ENCODE measurements at places on chromosomes 6 and 20.

DNA sequence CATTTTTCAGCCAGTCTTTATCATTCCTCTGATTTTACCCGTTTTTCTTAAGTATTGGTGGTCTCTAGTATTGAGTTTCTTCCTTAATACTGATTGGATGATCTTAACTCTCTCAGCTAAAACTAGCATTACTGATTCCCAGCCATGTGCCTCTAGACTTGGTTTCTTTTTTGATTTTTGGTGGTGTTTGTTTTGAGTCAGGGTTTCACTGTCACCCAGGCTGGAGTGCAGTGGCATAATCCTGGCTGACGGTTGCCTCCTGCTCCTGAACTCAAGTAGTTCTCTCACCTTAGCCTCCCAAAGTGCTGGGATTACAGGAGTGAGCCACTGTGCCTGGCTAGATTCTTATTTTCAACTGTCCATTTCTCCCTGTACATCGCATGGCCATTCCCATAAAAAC, 24.9 kb downstream of the DPPA5 start:
- no peak for DNase-seq

DNA sequence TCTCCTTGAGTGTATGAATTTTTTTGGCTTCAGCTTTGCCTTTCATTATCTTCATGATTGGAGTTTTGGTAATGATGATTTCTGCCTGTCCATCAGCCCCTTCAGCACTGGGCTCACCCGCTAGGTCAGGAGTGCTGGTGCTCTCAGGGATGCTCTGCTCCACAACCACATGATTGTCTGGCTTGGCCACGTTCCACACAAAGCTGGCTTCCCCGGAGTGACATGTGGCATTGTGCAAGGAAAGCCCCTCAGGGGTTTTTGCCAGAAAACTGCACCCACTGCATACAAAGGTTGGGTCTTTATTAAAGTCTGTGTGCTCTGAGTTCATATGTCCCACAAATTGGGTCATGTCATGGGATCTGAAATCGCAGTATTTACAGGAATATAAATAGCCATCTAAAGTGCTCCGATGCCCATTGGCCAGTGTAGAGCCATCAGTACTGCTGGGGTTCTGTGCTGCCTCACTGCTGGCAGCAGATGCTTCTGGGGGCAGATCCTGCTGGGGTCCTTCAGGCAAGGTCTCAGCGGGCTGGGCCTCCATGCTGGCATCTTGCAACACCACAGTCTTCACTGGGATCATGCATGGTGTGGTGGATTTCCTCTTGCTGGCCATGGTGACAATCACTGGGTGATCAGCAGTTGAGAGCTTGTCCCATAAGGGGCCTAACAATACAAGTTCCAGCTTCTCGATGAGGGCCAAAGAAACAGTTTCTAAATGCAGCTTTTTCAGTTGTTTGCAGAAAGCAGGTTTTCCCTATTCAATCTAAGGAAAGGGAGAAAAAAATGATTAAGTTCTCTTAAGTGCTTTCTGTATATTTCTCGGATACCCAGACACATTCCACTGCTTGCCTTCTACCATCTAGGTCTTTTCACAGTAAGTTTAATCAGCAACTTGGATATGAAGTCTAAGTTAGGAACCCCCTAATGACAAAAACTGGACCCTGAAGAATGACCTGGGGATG, 67.2 kb downstream of the PLCG1 start:
- DNase-seq, result no peak

DNA sequence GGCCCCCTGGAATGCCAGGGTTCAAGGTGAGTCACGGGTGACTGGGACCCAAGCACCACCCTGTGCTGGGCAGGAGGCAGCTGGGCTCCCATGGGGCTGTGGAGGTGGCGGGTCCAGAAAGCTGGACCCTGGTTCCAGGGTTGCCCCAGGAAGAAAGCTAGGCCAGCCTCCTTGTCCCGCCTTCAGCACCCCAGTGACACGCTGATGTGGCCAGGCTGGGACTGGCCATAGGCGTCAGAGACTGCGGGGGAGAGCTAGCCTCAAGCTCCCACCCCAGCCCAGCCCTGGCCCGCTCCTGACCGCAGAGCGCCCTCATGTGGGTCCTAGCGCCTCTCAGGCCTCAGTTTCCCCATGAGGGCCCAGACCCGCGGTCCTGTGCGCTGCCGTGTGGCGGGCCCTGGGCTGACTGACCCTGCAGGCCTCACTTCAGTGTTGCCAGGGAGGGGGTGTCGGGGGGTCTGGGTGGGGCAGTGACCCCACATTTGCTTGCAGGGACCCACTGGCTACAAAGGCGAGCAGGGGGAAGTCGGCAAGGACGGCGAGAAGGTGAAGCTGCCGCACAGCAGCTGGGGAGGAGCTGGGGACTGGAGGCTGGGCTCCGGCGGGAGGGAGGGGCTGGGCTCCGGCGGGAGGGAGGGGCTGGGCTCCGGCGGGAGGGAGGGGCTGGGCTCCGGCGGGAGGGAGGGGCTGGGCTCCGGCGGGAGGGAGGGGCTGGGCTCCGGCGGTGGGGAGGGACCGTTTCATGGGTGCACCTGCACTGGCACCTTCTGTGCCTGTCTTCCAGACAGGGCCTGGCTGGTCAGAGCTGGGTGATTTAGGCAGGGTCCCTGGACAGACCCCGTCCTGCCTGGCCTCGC, 7.9 kb downstream of the COL9A3 start:
- no peak for DNase-seq

GRCh38 chr20:4318891-4319290, 303.5 kb upstream of the RNF24 start:
- peak; percentile 32 for DNase-seq

GRCh38 chr20:37899105-37900045, 3.6 kb upstream of the VSTM2L start:
- DNase-seq, result no peak

DNA sequence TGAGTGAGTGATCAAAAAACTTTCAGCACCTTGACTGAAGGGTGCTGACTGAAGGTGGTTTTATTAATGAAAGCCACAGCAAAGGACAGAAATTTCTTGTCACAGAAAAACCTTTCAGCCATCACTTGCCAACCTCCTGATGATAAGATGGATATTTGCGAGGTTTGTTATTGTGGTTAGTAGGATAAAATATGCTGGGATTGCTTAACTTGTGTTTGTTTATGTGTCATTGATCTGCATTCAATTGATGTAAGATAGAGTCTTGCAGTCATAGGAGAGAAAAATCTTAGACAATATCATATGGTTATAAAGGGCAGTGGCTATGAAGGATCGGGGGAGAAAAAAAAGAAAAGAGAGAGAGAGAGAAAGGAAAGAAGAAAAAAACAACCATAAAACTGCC, 1.2 kb downstream of the TSBP1 start:
- no peak for DNase-seq

GRCh38 chr20:62503401-62504178, 27.8 kb upstream of the GATA5 start:
- DNase-seq, result no peak

DNA sequence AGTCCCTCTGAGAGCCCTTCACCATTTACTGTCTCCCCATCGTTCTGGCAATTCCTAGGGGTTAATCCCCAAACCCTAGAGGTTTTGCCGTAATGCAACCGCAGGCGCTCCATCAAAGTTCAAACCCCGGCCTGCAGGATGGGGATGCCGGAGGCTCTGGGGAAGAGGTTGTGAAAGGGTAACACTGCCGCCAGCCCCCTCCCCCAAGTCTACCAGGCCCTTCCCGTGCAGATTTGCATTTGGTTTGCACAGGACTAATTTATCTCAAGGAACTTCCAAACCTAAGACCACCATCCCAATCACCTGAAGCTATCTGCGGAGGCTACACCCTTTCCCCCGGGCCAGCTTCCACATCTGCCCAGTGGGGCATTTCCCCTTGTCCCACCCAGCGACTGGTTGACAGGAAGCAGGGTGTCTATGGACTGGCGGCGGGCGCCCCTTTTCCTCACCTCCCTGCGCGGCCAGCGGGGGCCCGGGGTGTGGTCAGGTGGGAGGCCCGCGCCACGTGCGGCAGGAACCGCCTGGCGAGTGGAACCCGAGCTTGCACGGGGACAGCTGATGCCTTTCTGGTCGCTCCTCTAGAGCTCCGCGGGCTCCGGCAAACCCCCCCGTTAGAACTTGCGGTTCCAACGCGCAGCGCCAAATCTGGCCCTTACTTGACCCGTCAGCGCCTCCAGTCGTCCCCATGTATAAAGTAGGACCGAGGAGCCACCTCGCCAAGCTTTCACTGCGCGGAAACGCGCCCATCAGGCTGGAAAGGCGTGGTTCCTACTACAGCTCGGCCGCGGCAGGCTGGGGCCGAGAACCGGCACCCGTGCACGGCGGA, 9.4 kb upstream of the SLC4A11 start:
- no peak for DNase-seq

DNA sequence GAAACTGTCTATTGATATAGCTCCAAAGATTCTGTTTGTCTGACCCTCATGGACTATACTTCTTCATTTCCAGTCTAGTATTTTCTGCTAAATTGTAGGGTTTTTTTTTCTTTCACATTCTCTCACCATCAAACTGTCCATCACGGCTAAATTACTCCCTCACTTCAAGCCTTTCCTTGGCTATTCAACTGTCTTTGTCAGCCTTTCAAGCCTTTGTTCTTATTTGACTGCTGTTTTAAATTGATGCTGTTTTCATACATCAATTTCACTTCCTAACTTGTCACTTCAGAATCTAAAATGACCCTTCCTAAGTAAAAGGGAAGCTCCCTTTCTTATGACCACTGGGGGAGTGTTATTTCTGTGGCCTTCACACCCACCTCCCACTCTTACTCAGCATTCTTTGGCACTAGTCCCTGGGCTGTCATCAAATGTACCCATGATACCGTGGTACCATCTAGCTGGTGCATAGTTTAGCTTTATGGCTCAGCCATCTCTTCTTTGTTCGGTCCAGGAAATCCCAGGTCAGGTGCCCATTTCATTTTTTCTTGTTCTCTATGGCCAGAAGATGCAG, 8.6 kb downstream of the GJA1 start:
- DNase-seq, result no peak

DNA sequence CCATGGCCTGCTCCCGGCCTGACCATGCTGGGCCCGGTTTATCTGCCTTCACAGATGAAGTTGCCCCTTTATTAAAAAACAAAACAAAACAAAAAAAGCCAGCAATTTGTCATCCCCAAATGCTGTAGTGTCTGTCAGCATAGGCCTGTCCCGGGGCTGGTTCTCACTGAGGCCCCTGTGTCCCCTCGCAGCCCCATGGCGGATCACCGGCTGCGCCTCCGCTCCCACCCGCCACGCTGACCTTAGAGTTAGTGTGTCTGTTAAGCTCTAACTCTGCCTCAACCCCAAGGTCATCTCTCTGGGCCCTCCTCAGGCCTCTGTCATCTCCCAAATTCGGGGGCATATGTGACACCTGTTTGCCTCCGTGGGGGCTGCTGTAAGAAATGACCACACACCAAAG, 11.1 kb downstream of the SLCO4A1 start:
- no peak for DNase-seq

GRCh38 chr6:149060985-149061760, 256.3 kb upstream of the TAB2 start:
- DNase-seq, result no peak

DNA sequence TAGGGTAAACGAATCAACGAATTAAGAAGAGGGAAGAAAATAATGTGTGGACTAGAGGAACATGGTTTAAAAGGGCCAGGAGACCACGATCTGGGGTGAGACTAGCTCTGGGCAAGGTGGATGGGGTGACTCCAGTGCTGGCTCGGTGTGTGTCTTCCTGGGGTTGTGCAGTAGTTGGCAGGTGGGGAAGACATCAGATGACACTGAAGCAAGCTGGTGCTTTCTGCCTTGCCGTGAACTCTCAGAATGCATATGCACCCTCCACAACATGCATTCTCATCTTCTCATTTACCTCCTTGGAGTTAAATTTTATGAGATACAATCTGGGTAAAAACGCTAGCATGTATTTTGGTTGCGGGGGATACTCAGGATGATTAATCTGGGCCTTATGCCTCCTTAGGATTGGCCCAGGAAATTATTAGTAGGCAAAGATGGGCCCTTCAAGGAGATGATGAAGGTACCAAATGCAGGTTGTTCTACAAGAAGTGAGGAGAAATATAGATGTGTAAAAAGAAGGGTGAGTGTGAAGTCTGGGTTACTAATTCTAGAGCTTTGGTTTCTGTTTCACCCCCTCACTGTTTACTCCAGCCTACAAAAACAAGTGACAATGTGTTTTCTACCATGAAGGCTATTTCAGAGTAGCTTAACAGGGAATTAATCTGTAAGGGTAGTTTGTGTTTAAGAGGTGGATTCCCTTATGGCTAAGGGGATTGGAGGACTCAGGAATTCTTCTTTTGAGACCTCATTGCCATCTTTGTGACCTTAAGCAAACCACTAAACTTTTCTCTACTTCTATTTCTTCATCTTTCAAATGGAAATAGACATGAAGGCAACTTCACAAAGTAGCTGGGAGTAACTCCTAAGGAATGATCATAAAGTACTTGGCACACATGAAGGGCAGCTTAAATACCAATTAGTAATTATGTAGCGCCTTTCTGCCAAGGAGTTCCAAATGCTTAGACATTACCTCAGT, 71.0 kb upstream of the SUPT3H start:
- DNase-seq, result no peak

DNA sequence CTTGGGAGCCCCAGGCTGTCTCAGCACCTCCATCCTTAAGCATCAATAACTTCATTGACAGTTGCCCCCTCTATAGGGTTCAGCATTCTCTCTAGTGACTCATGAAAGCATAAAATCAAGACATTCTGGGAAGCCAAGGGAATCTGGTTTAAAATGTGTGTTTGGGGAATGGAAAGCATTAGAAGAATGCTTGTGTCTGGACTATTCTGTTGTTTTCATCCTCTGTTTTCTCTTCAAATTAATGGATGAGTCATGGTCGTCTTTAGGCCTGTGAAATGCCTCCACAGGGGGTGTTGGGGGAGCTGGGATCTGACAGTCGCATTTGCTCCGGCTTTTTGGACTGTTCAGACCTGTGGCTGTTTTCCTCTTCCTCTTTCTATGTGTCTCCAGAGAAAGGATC, 279.7 kb downstream of the CDC5L start:
- peak; percentile 93 for DNase-seq

DNA sequence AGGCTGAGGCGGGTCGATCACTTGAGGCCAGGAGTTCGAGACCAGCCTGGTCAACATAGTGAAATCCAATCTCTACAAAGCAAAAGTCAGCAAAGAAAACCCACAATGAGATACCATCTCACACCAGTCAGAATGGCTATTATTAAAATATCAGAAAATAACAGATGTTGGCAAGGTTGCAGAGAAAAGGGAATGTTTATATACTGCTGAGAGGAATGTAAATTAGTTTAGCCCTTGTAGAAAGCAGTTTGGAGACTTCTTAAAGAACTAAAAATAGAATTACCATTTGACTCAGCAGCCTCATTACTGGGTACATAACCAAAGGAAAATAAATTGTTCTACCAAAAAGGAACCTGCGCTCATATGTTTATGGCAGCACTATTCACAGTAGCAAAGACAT, 16.7 kb upstream of the GCM1 start:
- no peak for DNase-seq

DNA sequence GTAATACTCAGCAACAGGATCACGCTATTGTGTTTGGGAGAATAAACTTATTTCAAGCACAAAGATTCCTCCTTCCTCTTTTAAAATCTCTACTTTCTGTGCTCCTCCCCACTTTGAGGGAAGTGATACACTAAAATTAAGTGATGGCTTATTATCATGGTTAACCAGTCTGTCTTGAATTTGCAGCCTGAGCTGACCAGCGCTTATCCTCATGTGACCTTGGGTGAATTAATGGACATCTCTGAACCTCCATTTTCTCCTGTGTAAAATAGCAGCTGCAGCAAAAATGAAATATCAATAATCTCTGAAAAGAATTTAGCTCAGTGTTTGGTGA, 222.6 kb downstream of the BCAS1 start:
- DNase-seq, result no peak
